ENCODE measurements at places on chromosomes 4 and X. TPM values are rescaled to one million over a fixed set of nuclear protein-coding genes. Genes with fewer than 3 reads are reported as not detected.

PF4V1 gene
- total RNA-seq: not detected

SSX3 gene
- not detected for total RNA-seq

ZFP92 gene
- total RNA-seq: 4.5 TPM

FAT4 gene
- total RNA-seq: 15.2 TPM

APEX2 gene
- 11.7 TPM for total RNA-seq

Measured in lower lobe of right lung (tissue), 2 donors.